CMK (cell line): ENCODE measurements at places on chromosomes 16 and 17.

DNA sequence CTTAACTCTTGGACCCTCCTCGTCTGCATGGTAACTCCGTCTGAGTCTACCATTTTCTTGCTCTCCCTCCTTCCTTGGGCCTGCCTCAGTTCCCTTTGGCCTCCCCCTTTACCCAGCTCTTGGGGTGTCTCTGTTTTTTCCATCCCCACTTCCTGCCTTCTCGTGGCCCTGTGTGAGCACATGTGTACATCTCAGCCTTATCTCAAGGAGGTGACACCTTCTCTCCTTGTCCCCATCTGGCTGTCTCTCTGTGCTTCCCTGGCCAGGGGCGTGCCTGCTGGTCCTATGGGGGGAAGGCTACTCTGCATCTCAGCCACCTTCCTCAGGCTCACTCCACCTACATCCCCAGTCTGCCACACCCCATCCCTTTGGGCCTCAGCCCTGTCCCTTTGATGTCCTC is 6.6 kb downstream of the CTF1 start:
- DNase-seq = no peak

GRCh38 chr17:4120332-4120731 is 22.5 kb downstream of the ZZEF1 start:
- no peak for DNase-seq

- DNase-seq = no peak
Observed at GRCh38 chr17:37770631-37771518, 26.0 kb upstream of the HNF1B start.

GRCh38 chr17:64003526-64004121 is 5.5 kb downstream of the PRR29 start:
- no peak for DNase-seq

DNA sequence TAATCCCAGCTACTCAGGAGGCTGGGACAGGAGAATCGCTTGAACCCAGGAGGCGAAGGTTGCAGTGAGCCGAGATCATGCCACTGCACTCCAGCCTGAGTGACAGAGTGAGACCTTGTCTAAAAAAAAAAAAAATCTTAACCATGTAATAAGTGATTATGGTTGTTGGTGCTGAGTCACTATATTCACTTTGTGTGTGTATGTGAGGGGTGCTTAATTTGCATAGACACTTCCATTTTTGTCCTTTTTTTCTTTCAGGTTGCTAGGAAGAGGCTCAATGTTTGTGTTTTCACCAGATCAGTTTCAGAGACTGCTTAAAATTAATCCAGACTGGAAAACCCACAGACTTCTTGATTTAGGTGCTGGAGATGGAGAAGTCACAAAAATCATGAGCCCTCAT is 18.2 kb downstream of the METTL9 start:
- DNase-seq = no peak

DNA sequence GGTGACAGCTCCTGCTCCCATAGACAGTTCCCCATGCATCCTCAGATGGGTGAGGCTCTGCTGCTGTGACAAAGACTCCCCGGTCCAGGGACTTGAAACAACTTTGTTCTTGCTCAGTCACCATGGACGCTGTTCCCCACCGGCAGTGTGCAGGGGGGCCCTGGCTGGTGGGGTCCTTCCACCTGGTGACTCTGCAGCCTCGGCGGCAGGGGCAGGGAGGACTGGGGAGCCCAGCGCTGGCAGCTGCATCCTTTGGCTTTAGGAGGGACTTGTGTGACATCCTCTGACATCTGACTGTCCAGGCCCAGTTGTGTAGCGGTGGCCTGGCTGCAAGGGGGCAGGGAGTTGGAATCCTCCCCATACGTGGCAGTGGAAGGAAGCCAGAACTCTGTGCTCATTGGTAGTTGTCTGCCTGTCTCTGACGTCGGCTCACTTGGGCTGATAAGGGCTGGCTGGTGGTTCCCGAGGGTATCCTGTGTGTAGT is 107.3 kb downstream of the CMIP start:
- DNase-seq = no peak

DNA sequence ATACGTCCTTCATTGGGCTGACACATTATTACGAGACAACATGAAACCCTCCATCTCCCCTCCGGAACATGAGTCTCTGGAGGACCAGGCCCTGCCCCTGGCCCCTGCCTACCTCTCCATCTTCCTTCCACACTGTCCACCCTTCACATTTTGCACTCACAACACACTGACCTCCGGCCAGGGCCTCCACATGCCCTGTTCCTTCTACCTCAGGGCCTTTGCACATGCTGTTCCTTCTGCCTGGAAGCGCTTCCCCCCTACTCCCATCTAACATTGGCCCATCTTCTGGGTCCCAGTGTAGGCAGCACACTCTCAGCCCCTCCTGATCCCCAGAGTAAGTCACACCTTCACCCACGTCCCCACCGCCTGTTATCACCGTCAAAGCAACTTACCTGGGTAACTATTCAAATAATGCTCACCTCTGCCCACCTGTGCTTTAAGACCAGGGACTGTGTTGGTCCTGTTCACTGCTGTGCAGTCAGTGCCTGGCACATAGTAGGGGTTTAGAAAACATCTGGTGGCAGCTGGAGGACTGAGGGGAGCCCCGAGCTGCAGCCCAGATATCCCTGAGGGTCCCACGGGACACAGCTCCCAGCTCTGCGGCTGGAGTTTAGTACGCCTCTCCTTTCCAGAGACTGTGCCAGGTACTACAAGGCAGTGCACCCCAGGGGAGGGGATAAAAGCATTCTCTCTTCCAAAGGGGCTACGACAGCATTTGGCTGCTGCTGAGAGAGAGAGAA is 27.2 kb downstream of the RPH3AL start:
- DNase-seq = no peak
